ENCODE measurements at places on chromosomes 7 and 10.

- no peak for DNase-seq
Measured at GRCh38 chr7:50349963-50350944, 45.7 kb downstream of the IKZF1 start.

GRCh38 chr10:52769966-52770365 is 2.6 kb downstream of the MBL2 start:
- no peak for DNase-seq

DNA sequence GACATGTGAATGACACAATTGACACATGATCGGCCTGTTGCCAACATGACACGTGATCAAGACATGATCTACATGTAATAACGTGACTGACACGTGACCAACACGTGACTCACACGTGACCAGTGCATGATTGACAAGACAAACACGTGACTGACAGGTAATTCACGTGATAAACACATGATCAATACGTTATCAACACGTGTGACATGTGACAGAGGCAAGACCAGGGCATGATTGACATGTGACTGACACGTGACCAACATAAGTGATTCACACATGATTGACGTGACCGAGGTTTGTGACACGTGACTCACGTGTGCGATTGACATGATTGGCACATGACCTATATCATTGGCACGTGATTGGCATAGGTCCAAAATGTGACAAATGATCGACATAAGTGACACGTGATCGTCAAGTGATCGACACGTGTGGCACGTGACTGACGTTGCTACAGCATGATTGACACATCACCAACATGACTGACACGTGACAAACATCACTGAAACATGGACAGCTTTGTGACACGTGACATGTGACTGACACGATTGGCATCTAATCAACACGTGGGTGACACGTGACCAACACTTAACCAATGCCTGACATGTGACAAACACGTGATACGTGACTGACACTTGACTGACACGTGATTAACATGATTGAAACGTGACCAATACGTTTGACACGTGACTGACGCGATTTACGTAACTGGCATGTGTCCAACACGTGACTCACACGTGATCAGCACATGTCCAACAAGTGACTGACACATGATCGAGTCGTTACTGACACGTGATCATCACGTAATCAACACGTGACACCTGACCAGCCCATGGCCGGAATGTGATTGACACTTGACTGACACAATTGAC is 23.0 kb downstream of the CRPPA start:
- DNase-seq = no peak

- DNase-seq = no peak
Measured at GRCh38 chr10:26274391-26274790, 57.8 kb downstream of the GAD2 start.

Measured in AG10803 (cell line).